Activated CD4-positive, alpha-beta memory T cell treated with anti-CD3 and anti-CD28 coated beads, Interleukin-2, amount 10 ng/mL, durations not matched to agents 7 days and 5 days (primary cell): ENCODE measurements at places on chromosomes 5 and 9.

GRCh38 chr5:139814191-139814601 lies 18.6 kb downstream of the PSD2 start:
- no peak for DNase-seq

DNA sequence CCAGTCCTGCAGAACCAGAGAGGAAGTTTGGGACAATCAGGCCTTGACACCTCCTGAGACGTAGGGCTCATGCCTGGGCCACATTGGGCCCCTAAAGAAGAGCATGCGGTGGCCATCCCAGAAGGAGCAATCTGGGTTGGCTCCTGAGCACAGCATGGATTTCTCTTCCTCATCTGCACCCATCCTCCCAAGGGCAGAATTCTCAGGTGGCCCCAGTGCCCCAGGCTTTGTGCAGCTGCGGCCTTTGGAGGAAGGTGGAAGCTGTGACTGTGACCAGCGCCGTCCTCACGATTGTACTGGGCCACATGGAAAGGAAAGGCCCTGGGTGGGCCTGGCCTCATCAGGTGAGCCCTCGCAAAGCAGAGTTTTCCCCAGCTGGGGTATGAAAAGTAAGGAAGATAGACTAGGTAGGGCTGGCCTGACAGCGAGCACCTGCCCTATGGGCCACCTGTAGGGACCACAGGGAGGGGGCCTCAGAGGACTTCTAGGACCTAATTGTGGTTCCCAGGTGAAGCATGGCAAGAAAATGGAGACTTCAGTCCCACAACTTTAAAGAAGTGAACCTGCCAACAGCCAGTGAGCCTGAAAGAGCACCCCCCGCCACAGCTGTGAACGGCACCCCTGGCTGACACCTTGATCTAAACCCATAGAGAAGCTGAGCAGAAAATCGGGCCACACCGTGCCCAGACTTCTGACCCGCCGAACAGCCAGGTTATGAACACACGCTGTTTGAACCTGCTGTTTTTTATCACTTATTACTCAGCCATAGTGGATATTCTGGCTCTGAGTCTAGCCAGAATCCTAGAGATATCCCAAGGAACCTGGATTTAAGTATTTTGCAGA lies 164.1 kb downstream of the IRX2 start:
- DNase-seq = no peak

DNA sequence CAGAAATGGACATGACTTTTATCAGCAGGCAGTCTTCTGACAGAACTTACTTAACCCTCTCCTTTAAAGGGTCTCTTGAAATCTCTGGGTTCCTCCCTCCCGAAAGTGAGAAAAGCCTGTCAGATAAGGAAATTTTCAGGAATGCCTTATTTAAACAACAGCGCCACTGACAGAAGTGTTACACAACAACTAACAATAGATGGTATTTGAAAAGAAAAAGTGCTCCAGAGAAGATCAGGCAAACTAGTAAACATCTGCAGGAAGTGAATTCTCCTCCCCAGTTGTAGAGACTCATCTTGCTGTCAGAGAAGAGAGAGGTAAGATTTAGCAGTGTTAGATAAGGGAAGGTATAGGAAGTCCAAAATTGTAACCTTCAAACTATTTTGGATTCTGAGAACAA lies 107.2 kb upstream of the NFIL3 start:
- no peak for DNase-seq

DNA sequence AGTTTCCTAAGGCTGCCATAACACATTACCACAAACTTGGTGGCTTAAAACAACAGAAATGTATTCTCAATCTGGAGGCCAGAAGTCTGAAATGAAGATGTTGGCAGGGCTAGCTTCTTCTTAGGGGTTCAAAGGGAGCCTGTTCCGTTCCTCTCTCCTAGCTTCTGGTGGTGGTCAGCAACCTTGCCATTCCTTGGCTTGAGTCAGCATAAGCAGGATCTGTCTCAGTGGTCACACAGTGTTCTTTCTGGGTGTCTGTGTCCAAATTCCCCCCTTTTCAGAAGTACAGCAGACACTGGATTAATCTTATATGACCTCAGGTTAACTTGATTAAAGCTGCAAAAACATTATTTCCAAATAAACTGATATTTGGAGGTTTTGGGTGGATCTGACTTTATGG lies 2.1 kb upstream of the OSMR start:
- no peak for DNase-seq

GRCh38 chr9:21983561-21983935 lies 10.6 kb downstream of the CDKN2A start:
- no peak for DNase-seq

DNA sequence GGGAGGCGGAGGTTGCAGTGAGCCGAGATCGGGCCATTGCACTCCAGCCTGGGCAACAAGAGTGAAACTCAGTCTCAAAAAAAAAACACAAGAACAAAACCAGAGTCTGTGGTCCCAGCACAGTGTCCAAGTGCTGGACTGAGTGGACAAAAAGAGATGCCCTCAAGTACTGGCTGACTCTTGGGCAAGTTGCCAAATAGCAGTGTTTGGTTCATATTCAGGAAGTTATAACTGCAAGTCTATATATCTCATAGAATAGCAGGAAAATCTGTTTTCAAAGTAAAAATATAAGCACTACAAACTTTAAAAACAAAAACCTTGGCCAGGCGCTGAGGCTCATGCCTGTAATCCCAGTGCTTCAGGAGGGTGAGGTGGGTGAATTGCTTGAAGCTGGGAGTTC lies 7.3 kb downstream of the HABP4 start:
- DNase-seq = no peak

- no peak for DNase-seq
These were observed 46.5 kb downstream of the PPARGC1B start for GRCh38 chr5:149776361-149777305.
